Inflammatory macrophage (primary cell): ENCODE measurements at places on chromosomes 1 and 21.

GRCh38 chr1:200073286-200073637 is 45.8 kb downstream of the NR5A2 start:
- DNase-seq: no peak

DNA sequence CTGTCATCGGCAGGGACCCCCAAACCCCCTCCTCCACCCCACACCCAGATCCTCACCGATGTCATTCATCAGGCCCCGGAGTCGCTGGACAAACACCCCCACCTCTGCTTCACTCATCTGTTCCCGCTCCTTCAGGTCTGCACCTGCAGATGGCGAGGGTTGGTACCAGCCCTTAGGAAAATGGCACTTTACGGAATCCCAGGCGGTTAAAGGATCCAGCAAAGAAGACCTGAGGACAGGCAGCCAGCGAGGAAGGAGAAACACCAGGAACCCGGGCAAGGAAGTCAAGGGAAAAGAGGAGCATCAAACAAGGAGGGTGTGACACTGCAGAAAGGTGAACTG is 13.8 kb downstream of the ECHDC2 start:
- no peak for DNase-seq

DNA sequence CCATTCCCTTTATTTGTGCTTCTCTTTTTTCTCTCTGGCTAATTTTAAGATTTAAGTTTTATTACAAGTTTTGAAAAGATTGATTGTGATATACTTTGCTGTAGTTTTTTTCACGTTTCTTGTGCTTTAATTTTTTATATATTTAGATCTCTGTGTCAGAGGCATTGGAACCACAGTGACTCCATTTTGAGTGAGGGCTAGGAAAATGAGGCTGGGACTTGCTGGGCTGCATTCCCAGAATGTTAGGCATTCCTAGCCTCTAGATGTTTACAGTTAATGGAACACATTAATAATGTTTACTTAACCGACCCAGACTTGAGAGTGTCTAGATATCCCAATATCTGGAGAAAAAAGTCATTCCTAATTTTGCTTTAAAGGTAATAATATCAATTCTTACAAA is 939.4 kb downstream of the BRINP3 start:
- no peak for DNase-seq

GRCh38 chr1:116420417-116421200 is 47.6 kb downstream of the ATP1A1 start:
- DNase-seq: no peak

- DNase-seq: no peak
Observed at GRCh38 chr1:44783697-44784093, 4.3 kb downstream of the BEST4 start.

GRCh38 chr1:84504580-84505492 is 1.4 kb upstream of the SPATA1 start:
- DNase-seq: peak; percentile 42

DNA sequence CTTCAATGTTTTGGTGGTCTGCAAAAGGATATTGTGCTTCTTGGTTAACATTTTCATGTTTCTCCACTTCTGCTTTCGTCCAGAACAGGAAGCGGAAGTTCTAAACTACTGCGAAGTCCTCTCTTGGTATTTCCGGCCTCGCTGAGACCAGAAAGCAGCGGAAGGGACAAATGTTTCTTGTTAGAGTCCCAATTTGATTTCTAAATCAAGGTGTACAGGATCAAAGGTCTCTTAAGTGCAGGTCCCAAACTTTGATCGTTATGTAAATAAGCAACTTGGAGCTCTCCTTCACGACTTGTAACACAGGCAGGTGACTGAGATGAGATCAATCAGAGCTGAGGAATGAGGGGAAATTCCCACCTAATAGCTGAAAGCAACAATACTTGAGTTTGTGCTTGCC is 40.1 kb upstream of the HMCN1 start:
- peak; percentile 77 for DNase-seq

- no peak for DNase-seq
Observed at GRCh38 chr1:100930494-100930893, 34.6 kb downstream of the SLC30A7 start.

DNA sequence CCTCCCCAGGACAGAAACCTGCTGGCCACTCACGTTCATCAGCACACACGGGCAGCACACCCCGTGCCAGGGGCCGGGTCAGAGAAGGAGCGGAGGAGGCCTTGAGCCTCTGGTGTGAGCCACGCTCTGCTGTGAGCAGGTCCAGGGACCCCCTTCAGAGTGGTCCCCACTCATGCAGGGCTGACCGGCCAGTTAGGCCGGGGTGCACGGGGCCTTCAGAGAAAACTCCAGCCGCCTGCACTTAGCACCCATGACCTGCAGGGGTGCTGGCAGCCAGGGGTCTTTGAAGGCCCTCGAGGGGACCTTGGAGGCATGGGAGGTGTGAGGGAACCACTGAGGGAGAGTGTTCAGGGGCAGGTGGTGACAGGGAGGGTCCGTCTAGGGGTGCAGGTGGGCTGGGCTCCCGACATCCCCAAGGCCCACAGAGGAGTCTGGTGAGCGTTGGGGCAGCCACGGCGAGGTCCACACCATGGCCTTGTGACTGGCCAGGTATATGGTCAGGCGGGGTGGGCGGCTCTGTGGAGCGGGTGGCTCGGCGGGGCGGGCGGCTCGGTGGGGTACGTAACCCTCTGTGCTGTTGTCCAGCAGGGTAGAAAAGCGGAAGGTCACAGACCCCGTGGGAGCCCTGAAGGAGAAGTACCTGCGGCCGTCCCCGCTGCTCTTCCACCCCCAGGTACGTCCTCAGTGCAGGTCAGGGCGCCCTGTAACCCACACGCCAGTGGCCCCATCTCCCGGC is 40.3 kb upstream of the ARHGEF16 start:
- no peak for DNase-seq

DNA sequence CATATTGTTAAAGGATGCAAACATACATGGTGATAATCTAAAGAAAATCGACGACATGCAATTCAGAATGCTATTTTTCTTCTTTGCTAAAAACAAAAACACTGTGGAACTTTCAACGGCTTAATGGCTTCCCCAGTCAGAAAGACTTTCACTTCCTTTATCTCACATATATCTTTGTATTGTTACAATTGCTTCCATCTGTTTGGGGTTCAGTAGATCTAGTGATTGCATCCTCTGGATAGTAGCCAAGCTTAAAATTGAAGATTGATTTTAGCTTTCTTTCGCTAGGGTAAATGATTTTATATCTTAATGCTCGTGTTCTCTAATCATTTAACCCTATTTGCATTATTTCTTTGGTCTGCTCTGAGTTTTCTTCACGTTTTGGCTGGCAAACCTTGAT is 31.8 kb upstream of the ADAMTS1 start:
- DNase-seq: no peak

- no peak for DNase-seq
Observed at GRCh38 chr1:6440198-6441126, 15.9 kb downstream of the ESPN start.

- peak; percentile 27 for DNase-seq
Observed at GRCh38 chr1:234684856-234685255, 74.9 kb upstream of the IRF2BP2 start.

GRCh38 chr1:30216602-30217001 is 506.8 kb downstream of the MATN1 start:
- DNase-seq: no peak
